ENCODE measurements at places on chromosomes 13 and 19.

GRCh38 chr19:3671680-3672574 is 28.3 kb downstream of the PIP5K1C start:
- DNase-seq, result peak; percentile 66

DNA sequence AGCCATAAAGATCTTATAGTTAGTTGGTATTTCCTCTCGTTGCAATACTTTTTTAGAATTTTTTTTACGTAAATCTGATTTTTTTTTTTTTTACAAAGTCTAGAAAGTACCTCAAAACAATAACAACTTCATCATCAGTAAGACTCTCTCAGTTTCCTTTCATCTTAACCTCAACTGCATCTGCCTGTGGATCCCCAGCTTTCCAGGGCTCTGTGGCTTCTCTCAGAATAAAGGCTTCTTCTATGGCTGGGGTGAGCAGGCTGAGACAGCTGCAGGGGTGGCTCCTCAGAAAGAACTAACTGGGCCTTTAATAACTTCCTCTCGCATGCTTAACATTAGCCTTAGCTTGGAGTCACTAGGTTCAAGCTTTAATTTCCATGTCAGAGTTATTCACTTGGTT is 4.2 kb downstream of the ZNF506 start:
- peak; percentile 60 for DNase-seq

GRCh38 chr19:40228346-40228745 is 1.9 kb upstream of the CCNP start:
- DNase-seq, result no peak

GRCh38 chr13:37068962-37069361 is 9.5 kb upstream of the SUPT20H start:
- DNase-seq, result no peak

DNA sequence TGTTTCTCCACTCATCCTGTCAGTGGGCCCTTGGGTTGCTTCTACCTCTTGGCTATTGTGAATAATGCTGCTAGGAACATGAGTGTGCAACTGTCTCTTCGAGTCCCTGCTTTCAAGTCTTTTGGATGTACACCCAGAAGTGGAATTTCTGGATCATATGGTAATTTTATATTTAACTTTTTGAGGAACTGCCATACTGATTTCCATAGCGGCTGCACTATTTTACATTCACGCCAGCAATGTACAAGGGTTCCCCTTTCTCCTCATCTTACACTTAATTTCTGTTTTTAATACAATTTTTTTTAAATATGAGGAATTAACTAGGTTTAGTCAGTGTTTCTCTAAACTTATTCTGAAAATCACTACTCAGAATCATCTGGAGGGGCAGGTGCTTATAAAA is 24.2 kb upstream of the SLC46A3 start:
- DNase-seq, result no peak

DNA sequence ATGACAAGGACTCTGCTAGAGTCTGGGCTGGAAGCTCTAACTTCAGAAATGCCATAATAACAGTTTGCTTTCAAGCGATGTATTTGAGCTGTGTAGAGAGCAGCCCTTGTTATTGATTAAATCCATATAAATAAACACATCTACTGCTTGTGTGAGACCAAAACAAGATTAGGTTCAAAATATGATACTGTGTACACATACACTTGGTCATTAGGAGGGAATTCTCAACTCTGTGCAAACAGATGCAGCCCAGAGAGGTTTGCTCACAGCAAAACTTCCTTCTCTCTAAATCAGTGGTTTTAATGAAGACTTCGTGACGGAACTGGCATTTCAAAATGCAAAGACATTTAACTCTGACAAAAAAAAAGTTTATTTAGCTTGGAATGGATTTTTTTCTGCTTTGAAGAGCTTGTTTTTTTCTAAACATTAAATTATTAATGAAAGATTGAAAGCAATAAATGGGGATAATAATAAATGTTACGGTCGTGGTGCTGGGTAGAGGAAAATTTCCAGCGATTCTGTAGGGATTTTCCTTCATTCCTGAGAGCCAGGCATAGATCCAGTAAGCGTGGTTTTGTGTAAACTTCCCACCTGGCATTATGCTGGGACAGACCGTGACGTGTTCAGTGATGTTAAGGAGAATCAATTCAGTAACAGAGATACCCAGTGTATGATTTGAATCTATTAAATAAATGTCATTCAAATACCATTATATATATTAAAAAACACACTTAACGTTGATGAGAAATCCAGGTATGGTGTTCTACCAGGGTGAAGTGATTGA is 213.7 kb downstream of the TEX29 start:
- no peak for DNase-seq

GRCh38 chr13:108643646-108644353 is 14.4 kb downstream of the MYO16 start:
- DNase-seq, result no peak

DNA sequence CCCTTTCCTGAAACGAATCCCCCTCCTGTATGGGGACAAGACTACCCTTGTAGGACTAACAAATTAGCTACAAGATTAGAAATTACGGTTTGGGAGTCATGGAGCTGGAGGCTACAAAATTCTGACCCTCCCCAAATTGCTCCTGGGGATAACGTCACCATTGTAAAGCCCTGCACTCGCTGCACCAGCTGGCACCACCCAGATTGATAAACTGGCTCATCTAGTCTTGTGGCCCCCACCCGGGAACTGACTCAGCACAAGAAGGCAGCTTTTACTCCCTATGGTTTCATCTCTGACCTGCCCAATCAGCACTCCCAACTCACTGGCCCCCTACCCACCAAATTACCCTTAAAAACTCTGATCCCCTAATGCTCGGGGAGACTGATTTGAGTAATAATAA is 150.6 kb upstream of the TSC22D1 start:
- DNase-seq, result no peak

DNA sequence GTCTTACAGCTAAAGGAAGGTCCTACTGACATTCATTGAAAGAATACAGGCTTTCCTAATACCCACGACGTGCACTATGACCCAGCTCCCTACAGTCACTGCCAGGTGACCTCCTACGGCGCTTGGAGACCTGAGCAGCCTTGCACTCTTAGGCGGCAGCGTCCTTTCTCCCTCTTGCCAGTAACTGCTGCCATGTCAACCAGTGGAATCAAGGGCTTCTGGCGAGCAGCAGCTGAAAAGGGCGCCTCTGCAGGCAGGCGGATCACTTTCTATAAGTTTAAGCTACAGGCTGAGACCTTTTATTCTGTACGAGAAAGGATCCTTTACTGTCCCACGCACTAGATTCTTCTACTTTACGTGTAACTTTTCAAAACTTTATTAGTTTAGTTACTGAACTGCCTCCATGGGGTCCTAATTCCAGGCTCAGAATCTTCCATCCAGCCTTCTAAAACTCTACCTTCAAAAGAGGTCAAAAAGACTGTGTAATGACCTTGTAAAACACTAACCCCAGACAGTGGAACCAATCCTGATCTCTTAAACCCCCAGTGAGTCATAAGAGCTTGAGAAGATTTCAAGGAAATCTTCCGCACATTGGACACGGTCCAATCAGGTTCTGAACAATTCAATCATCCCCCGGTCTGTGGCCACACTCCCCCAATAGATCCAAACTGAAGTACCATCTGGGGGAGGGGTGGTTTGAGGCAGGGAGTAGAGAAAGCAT is 1.9 kb downstream of the KCTD12 start:
- DNase-seq, result no peak

DNA sequence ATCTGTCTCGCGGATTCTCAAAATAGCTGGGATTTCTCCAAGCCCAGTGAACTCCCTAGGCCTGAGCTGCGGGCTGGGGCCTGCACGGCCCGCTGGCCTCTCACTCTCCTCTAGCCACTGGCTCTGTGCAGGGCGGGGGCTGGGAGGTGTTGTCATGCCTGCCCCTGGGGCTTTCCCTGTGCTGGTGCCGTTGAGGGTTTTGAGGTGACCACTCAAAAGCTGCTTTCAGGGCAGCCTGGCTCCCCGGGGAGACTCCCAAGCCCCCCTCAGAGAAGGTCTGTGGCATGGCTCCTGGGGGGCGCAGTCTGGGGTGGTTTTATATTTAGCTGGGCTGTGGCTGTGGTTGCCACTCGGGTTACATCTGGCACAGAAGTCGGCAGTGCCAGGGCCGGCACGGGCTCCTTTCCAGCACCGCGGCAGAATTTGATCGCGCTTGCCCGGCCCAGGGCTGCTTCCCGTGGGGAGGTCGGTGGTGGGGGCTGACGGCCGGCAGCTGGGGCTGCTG is 10.0 kb downstream of the NDUFB7 start:
- DNase-seq, result no peak

DNA sequence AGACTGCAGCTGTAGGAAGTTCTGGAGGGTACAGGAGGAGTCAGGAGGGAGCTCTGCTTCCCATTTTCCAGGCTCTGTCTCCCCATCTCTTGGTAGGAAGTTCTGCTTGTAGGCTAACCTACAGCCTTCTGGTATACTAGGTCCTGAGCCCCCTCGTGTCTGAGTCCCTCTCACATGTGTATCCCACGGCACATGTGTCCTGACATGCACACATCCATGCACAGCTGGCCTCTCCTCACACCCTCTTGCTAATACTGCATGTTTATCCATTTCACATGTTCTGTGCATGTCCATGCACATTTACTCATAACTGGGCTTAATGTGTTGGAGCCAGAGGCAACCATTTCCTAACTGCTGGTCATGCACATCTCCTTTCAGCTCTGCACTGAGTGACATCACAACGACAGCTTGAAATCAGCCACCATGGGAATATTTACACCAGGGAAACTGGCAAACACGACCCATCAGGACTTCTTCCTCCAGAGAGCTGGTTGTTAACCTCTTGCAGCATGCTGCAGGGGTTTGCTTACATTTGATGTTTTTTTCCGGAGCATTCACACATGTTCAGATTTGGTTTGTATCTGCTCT is 3.0 kb downstream of the CD209 start:
- DNase-seq, result no peak

- DNase-seq, result no peak
Observed at GRCh38 chr13:37476874-37477273, 121.7 kb downstream of the POSTN start.

GRCh38 chr19:8610041-8610935 is at the start of gene ADAMTS10:
Gene ADAMTS10 (minus strand): TSS chr19:8610715. CDS start chr19:8605710, 5,005 bp downstream.
- peak; percentile 44 for DNase-seq

- DNase-seq, result no peak
Observed at GRCh38 chr19:54017261-54017660, 25.8 kb downstream of the CACNG6 start.

DNA sequence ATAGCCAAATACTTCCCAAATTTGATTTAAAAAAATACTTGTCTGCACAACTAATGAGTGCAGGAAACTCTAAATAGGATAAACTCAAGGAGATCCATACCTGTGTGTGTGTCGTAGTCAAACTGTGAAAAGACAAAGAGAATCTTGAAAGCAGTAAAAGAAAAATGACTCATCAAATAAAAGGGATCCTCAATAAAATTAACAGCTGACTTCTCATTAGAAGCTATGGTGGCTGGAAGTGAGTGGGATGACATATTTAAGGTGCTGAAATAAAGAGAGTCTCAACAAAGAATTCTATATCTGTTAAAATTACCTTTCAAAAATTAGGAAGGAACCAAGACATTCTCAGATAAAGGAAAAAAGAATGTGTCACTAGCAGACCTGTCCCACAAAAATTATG is 13.7 kb downstream of the RNASEH2B start:
- DNase-seq, result no peak

GRCh38 chr19:10404888-10405820 is 1.8 kb upstream of the CDC37 start:
- DNase-seq, result peak; percentile 80

DNA sequence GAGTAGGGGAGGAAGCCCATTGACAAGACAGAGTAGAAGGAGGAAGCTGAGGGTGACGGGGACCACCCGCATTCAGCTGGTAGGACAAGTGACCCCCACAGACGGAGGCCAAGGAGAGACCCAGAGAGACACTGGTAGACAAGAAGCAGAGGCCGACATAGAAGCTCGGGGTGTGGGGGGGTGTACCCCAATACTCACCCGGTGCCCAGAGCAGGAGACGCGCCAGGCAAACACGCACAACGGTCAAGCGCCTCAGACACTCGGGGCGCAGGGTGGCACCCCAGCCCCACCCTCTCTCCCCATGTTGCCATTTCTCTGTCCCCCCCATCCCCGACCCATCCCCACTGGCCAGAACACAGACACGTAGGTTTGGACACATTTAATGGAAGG is 23.5 kb downstream of the SHANK1 start:
- no peak for DNase-seq

DNA sequence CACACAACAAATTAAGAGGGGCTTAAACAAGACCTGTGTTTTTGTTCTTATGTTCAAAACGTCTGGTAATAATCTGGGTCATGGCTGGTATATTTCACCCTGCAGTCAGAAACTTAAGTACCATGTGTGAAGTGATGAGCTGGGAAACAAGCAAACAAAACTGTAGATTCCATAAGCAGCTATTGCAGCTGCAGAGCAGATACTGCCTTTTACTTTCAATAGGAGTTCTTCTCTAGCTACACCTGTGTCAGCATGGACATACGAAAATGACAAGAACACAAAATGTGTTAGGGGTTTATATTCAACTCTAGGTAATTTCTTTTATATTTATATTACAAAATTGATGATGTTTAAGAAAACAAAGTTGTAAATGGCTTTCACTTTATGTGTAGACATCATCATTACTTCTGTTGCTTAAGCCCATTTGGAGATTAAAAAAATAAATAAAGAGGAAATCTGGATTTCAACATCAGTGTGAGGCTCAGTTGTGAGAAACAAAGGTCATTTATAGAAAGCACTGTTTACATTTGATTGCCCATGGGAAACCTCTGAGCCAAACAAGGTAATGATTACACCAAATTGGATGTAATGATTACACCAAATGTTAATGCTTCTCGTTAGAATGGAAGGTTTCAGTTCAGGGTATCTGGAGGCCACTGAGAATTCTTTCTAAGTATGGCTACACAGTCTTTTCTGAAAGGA is 451.0 kb upstream of the SLC10A2 start:
- DNase-seq, result no peak

DNA sequence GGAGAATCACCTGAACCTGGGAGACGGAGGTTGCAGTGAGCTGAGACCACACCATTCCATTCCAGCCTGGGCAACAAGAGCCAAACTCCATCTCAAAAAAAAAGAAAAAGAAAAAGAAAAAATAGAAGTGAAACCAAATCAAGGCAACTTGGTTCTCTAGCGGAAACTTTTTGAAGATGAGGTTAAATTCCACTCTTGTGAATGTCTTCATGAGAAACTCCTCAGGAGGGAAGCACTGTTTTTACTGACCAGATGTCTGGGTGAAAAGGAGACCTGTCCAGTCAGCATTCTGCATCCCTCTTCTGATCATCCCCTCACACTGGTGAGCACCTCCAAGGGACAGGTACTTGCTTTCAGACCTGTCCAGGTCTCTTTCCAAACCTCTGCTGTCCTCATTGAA is 15.8 kb downstream of the BRD4 start:
- no peak for DNase-seq

GRCh38 chr13:112229992-112230872 is 145.9 kb upstream of the SPACA7 start:
- no peak for DNase-seq

- DNase-seq, result no peak
Observed at GRCh38 chr19:8561075-8561764, 16.0 kb downstream of the MYO1F start.

All from stimulated activated CD8-positive, alpha-beta memory T cell treated with anti-CD3 and anti-CD28 coated beads, Interleukin-4, amount 100 ng/mL, for 48 hours (primary cell).